ENCODE measurements at places on chromosomes 12 and 14.

DNA sequence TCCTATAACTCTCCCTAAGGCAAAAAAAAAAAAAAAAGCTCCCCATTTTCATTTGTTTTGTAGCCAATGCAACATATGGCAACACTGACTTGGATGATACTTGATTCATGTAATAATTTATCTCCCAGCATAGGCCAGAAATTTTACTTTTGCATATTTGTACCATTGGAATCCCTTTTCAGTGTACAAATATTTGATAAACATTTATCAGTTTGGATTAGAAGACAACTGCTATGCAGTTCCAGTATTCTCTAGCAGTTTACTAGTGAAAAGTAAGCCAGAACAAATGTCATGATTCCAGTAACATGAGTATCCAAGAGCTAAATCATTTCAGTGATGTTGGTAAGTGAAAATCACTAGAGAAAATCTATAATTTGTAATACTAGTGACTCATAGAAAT lies 392.3 kb downstream of the CCER1 start:
- DNase-seq, result no peak

GRCh38 chr14:31024577-31025366 lies 677 bp upstream of the AP4S1 start:
- DNase-seq, result no peak

GRCh38 chr14:22158560-22158959 lies 430.5 kb downstream of the DAD1 start:
- no peak for DNase-seq

DNA sequence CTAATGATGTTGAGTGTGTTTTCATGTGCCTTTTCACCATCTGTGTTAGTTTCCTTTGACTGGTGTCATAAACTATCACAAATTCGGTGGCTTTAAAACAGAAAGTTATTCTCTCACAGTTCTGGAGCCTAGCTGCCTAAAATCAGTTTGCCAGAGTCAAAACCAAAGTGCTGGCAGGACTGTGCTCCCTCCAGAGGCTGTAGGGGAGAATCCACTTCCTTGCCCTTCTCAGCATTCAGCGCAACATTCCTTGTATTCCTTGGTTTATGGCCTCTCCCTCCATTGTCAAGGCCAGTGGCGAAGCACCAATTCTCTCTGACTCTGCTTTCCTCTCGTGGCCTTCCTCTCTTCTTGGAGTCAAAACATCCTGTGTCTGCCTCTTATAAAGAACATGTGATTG lies 174.2 kb upstream of the PDE3A start:
- no peak for DNase-seq

DNA sequence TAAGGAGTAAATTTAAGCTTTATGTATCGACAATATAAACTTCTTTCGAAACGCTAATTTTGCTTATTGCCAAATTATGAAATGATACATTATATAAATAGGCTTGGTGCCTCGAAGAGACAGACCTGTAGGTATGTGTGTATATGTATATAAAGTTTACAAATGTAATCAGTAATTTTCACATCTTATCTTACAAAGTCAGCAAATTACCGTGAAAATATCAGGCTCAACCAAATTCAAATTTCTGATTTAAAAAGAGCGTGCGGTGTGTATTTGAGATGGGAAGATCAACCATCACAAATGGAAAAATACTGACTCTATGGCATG lies 605 bp downstream of the ZCRB1 start:
- no peak for DNase-seq

DNA sequence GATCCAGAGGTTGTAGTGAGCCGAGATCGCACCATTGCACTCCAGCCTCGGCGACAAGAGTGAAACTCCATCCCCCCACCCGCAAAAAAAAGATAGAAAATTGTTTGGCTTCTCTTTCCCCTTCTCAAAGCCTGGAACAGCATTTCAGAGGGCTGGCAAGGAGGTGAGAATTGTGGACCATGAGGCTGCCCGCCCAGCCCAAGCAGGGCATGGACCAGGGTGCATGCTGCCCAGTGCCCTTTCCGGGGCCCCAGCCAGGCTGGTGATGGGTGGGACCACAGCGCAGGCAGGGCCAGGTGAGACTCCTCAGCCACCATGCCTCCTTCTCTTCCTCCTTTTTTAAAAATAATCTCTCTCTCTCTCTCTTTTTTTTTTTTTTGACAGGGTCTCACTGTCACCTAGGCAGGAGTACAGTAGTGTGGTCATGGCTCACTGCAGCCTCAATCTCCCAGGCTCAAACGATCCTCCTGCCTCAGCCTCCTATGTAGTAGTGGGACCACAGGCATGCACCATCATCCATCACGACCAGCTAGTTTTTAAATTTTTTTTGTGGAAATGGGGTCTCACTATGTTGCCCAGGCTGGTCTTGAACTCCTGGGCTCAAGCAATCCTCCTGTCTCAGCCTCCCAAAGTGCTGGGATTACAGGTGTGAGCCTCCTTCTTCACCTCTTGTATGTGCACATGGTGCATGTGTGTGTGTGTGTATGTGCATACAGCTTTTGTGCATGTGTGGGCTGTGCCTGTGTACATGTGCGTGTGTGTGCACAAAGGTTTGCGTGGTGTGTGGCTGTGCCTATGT lies 22.2 kb downstream of the SYNDIG1L start:
- DNase-seq, result no peak

GRCh38 chr12:101609198-101609597 lies 14.4 kb downstream of the MYBPC1 start:
- DNase-seq, result no peak

GRCh38 chr12:96225994-96226399 lies 31.8 kb downstream of the ELK3 start:
- no peak for DNase-seq

- no peak for DNase-seq
Measured at GRCh38 chr12:94535510-94535921, 75.8 kb upstream of the CEP83 start.

DNA sequence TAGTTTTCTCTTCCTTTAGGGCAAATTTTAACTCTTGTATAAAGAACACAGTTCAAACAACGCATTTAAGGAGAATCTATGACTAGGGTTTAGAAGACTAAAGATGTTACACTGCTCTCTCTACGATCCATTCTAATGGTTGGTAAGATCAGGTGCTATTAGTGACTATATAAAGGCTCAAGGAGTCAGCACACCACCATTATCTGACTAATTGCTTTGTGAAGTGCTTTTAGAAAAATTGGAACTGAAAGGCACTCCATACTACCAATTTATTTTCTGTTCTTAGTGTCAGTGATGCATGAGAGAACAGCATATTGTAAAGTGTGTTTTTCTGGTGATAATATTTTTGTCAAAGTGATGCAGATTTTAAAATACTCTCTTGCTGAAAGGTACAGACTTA lies 136.8 kb downstream of the SYT1 start:
- no peak for DNase-seq

- DNase-seq, result no peak
Measured at GRCh38 chr14:34262127-34262910, 199.7 kb downstream of the SPTSSA start.

- no peak for DNase-seq
Measured at GRCh38 chr12:113207613-113208040, 13.6 kb upstream of the TPCN1 start.

GRCh38 chr14:67705211-67705610 lies 3.5 kb downstream of the RDH12 start:
- DNase-seq, result no peak

- DNase-seq, result no peak
Measured at GRCh38 chr12:46981622-46982021, 97.8 kb upstream of the PCED1B start.

DNA sequence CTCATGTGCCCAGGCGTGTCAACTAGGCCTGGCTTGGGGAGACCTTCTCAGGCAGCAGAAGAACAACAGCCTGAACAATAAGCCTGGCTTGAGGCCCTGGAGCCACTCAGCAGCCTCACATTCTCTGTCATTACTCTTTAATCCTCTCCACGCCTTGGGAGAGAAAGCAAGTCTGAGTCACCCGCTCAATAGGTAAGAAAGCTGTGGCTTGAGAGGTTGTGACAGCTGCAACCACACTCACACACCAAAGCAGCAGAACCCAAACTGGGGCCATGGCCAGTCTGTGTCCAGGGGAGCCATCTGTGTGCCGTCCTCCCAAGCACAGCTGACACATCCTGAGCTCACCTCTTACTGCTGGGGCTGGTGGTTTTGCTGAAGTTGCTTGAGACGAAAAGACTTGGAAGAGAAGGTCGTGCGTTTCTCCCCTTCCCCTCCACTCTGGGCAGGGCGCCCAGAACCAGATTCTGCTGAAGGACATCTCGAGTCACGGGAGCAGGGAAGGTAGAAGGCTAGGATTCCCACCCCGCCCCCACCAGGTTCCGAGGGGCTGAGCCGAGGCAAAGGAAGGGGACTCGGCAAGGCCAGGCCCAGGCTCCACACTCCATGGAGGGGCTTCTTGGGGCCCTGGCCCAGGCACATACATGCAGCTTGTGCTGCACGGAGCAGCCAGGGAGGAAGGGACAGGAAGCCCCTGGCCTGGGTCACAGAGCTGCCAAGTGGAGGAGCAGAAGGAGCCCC lies 5.5 kb downstream of the TMEM63C start:
- no peak for DNase-seq

DNA sequence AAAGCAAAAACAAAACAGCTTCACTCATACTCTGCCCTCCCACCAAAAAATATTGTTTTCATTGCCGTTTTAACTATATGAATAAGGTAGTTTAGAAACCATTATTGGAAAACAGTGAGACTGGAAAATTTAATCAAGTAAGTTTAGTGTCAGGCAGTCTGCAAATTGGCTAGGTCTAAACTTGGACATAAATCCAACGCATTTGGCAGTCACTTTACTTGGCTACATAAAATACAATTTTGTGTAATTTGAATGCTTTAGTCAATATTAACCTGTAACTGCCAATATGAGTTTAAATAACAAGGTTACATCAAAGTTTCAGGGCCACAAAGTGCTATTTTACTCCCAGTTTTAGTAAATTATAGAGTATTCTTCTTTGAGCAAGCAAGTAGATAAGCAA lies 202.3 kb upstream of the SLC38A2 start:
- DNase-seq, result no peak

DNA sequence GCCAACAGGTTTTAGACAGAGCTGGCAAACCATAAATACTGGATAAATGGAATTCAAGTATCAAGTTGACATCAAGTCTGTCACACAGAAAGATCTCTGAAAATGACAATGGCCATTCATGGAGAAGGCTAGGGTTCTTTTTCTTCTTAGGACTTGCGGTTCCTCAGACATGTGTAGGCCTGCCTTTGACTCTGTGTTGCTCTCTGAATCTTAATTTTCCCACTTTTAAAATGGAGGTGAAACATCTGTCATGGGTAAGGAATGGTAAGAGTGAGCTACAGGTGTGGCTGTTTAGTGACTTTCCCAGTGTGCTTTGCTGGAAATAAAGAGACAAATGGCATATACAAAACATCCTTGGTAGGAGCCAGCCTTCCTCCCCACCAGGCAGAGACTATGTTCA lies 79.2 kb downstream of the PTCSC3 start:
- DNase-seq, result no peak

- no peak for DNase-seq
Measured at GRCh38 chr12:80504389-80505163, 60.5 kb downstream of the PTPRQ start.

DNA sequence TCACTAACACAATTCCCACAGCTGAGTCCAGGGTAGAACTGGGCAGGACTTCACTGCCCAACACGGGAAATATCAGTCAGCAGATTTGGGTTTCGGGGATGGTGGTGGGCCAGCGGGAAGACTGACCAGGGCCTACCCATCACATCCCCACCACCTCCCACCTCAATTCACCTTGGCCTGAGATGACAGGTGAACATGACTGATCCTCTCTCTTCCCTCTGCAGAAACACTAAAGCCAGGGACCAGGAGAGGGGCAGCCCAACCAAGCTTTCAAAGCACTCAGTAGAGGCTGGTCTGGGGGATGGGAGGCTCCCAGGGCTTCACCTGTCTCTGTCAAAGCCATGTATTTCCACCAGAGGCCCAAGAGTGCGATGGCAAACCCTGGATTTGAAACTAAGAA lies 2.3 kb downstream of the SERPINA5 start:
- DNase-seq, result no peak

DNA sequence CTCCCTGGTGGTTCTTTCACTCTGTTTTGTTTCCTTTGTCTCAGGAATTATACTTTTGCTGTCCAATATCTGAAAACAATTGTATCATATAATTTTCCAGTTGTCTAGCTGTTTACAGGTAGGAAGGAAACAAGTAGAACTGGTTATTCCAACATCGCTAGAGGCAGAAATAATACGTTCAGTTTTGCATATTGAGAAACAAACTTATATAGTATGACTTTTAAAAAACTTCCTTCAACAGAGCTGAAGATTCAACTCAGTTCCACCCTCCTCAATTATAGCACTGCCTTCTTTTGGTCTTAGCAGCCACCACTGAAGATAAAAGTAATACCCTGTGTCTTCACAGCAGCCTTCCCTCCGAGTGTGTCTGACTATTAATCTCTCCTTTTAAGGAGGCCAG lies 214.3 kb downstream of the EFCAB11 start:
- DNase-seq, result no peak

Data from T1000 (cell line).